ENCODE measurements at places on chromosomes 2 and 18.

DNA sequence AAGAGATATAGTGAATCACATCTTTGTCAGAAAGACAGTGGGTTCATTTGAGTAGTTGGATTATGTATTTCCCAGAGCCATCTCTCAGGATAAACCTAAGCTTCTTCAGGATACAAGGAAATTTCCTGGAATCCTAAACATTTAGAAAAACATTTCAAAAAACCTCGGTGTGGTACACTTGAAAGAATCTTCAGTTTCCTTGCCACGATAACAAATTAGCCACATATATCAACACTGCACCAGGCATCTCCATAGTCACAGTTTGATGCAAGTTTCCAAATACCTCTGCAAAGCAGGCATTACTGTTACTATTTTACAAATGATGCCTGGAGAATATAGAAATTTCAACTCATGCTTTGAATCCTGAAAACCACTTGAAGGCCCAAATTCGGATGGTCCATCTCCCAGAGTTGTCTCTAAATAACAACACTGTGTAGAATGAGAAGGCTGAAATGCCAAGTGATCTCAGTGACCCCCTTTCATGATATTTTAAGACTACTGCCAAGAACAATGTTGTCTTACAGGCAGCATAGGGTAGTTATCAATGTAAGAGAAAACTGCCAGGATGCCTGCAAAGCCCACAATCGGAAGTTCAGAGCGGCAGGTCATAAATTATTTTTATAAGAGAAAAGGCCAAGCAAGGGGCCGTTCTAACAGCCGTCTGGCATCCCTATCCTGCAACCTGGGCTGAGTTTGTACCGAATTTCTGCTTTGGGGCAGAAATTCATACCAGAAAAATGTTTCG lies 307.9 kb downstream of the TXNL1 start:
- DNase-seq, result no peak

DNA sequence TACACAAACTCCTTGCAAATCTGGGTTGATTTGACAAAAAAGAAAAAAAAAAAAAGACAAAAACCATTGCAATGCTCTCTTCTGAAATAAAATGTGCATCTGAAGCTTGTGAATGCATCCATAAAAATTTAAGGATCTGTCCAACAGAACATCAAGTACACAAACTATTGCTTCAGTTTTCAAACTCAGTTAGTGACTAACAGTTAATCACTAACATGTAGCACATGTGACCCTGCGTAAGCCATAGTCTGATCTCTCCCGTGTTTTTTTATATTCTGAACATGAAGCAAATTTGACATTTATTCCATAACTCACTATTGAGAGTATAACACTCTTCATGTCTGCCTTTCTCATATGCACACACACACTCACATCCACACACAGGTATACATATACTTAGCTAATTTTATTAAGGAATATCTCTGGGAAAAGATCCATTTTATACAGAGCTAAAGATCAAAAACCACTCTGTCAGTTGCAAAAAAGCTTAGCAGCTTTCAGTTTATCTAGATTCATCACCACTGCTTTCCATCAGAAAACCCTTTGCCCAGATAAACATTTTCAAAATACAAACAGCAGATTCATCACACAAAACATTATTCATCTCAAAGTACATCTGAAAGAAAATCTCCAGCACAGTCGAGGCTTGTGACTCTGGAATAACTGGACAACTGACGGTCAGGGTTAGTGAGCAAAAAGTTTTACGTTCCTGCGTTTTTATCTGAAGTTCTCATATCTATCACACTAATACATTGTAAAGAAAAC lies 1000.4 kb upstream of the ACVR2A start:
- no peak for DNase-seq

GRCh38 chr18:21053127-21053526 lies 58.5 kb downstream of the ROCK1 start:
- peak; percentile 21 for DNase-seq

- DNase-seq, result no peak
Measured at GRCh38 chr2:20516646-20517341, 69.9 kb downstream of the RHOB start.

DNA sequence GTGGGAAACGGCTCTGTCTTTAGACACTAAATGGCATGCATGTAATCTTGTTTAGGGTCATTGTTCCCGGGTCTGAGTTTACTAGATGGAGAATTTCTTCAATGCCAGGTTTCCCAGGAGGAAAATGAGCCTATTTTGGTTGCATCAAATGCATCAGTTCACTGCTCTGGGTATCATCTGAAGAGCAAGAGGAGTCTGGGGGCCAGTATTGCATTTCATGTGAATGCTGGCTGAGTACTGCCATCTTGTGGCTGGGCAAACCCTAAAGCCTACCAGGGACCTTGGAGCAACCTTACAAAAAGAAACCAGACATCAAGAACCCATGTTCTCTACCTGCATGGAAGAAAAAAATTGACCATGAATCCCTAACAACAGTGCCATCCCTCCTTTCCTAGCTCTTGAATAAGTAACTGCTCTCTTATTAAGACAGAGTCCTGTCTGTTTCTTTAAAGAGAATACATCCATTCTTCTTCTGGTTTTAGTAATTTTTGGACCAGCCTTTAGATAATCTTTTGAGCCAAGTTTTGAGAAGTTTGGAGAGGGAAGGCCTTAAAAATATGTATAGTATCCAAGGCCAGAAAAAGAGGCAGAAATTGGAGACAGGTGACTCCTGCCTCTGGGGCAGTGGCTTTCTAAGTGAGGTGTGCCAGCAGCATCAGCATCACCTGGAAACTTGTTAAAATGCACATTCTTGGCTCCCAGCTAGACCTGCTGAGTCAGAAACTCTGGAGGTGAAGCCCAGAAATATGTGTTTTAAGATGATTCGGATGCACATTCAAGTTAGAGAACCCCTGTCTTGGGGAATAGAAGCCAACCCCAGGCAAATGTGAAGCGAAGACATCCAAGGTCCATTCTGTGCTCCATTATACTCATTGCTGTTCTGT lies 261.0 kb upstream of the CXCR4 start:
- peak; percentile 5 for DNase-seq

- no peak for DNase-seq
Measured at GRCh38 chr2:133569286-133569830, 1.1 kb upstream of the NCKAP5 start.

DNA sequence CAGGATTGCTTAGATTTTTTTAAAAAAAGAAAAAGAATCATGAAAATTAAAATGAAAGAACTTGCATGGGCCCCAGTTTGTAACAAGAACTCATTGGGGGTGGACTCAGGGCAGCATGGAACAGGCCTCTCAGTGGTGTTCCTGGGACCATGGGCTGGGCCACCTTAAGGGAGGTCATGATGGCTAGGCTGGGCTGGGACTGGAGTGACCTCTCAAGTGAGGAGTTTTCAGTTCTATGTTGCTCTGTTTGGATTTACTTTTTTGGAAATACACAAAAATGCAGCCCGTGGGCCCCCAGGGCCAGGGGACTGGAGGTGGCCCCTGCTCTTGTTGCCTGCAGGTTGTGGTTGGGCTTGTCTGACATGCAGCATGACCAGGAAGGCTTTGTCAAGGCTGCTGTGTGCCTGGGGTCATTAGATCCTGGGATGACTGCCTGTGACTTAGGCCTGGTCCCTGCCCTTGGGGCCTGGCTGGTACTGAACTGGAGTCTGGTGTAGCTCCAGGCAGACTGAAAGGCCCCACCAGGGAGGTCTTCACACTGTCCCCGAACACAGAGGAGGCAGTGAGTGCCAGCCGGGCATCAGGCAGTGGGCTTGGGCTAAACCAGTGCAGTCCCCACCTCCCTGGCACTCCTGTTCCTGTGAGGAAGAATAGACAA lies 115.6 kb downstream of the GLI2 start:
- no peak for DNase-seq

DNA sequence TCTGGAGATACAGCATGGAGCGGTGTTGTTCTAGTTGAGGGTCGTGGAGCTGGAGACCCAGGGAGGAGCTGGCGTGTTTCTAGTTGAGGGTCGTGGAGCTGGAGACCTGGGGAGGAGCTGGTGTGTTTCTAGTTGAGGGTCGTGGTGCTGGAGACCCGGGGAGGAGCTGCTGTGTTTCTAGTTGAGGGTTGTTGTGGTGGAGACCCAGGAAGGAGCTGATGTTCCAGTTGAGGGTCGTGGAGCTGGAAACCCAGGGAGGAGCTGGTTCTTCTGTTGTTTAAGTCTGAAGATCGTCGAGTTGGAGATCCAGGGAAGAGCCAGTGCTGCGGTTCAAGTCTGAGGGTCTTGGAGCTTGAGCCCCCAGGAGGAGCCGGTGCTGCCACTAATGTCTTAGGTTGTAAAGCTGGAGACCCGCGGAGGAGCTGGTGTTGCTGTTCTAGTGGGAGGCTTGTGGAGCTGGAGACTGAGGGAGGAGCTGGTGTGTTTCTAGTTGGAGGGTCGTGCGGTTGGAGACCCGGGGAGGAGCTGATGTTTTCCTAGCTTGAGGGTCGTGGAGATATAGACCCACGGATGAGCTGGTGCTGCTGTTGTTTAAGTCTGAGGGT lies 155.3 kb downstream of the RTP5 start:
- DNase-seq, result no peak

GRCh38 chr18:13684546-13684945 lies 41.8 kb downstream of the FAM210A start:
- DNase-seq, result no peak

DNA sequence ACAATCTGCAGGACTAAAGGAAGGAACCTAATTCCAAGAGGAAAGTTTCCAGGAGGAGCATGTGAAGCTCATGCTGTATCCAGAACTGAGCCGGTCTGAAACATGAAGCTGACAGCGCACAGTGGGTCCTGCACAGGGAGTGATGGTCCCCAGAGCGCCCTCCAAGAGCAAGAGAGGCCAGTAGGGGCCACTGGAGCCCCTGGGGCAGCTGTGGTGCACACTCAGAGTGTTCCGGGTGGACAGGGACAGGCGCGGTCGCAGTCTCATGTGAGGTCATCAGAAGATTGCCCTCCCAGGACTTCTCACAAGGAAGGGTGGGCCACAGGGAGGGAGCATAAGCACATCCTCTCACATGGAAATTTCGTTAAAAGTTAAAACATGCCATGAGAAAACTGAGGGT lies 355.9 kb downstream of the EIPR1 start:
- DNase-seq, result no peak

- no peak for DNase-seq
Measured at GRCh38 chr2:72032481-72033041, 115.1 kb downstream of the CYP26B1 start.

All from kidney epithelial cell (primary cell).